CD4-positive, alpha-beta T cell treated with Interleukin-2 at 100 ng/mL for 4 hours (primary cell): ENCODE measurements at places on chromosomes 4 and X.

DNA sequence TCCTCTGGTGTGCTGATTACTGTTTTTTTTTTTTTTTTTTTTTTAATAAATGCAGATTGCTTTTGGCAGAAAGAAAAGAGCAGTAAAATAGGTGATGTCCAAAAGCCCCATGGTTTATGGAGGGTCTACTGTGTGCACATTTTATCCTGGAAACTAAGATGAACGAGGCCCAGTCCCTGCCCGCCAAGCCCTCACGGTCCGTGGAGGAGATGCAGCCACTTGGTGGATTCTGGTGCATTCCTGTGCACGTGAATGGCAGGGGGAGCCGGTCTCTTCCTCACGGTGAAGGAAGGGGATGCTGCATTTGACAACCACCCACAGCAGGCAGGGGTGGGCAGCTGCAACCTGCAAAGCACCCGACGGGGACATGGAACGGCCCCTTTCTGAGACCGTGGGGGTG is 100.2 kb upstream of the AFAP1 start:
- DNase-seq = no peak

DNA sequence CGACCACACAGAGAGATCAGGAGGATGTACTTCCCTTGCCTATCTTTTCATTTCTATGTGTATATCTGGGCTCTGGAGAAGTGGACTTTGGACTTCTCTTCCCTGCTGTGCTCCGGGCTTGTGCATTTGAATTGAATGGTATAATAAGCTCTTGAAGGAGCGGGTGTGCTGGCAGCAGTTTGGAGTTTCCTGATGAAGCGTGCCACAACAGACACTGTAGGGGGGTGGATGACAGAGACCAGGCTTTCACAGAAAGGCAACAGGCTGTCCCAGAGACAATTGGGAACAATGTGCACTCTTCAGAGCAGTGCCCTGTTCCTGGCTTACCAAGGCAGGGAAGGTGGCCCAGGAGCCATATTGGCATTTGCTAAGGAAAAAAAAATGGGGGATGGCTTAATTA is 170.1 kb downstream of the FRMPD4 start:
- DNase-seq = no peak

DNA sequence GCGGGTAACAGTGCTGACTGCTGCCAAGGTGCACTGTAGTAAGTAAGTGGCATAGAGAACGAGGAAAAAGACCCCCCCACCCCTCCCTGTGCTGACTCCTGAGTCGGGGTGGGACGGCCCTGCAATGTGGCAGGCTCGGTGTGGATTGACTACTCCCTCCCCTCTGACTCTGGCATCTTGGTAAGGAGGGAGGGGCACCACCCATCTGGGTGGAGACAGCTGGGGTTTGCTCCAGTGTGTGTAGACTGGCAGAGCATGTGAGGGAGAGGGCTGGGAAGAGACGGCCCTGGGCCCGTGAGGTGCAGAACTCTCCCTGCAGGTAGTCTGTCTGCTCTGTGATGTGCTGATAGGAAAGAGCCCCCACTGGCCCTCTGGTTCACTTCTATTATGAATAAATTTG is 31.0 kb downstream of the NSG1 start:
- DNase-seq = no peak

DNA sequence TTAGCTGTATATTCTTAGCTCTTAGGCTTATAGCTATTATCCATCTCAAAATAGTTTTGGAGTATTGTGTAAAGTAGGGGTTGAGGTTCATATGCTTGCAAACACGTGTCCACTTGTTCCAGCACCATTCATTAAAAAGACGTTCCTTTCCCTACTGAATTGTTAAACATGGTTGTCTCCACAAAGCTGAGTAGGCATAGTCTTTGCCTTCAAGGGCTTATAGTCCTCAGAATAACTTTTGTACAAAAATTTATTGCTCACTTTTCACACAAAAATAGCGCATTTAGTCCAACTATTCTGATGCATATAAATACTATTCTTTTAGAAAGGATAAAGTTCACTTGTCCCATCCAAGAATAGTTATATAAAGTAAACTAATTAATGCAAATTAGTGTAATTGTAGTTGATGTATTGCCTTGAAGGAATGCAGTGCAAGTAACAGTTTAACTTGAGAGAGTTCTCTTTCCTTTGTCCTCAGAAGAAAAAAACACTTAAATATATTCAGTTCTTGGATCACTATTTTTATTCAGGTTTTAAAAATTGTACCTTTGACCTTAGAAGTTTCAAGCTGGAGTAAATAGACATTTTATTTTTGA is 14.1 kb downstream of the LRIT3 start:
- no peak for DNase-seq

DNA sequence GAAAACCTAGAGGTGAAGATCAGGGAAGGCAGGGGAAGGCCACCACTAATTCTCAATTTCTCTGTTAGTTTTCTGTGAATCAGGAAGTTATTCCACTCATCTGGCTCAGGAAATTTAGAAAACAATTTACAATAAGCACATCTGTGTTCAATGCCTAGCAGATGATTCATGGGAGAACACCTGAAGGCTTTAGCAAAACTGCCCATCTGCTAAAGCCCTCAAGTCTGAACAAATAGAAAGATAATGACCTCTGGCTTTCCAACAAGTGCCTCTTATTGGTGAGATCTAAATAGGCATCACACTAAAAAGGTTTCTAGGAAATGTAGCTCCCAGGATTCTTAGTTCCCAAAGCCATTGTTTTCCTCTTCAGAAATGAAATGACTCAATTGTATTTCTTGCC is 122.1 kb upstream of the GNPDA2 start:
- no peak for DNase-seq

GRCh38 chr4:8847331-8847730 is 24.3 kb downstream of the HMX1 start:
- no peak for DNase-seq

DNA sequence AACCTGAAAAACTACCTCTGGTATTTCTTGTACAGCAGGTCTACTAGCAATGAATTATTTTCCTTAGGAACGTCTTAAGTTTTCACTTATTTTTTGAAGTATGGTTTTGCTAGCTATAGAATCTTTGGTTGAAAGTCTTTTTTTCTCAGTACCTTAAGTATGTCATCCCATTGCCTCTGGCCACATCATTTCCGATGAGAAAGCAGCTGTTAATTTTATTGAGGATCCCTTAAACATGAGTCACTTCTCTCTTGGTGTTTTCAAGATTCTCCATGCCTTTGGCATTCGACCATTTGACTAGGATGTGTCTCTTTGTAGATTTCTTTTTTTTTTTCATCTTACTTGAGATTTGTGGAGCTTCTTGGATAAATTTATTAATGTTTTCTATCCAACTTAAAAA is 803.8 kb upstream of the AMOT start:
- no peak for DNase-seq

- DNase-seq = no peak
Observed at GRCh38 chr4:16417198-16417597, 190.9 kb upstream of the TAPT1 start.

- no peak for DNase-seq
Observed at GRCh38 chr4:90715242-90715641, 588.0 kb downstream of the CCSER1 start.

- no peak for DNase-seq
Observed at GRCh38 chr4:123244137-123244536, 152.5 kb upstream of the SPRY1 start.

DNA sequence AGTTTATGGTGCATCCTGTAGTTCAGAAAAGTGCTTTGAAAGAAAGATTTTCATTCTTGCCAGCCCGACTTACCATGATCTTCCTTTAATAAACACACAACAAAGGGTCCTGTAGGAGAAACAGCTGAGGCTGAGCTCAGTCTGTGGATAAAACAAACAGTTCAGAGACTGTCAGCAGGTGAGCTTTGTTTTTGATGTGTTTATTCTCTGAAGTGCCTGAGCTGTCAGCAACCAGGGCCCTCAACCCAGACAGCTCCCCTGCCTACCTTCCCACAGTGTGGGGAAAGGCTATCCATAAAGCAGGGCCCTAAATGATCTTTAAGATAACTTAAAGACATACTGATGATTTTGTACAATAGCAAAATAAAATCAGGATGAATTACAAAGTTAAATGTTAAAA is 459.2 kb upstream of the GALNT7 start:
- DNase-seq = no peak

GRCh38 chr4:139506774-139507173 is 49.2 kb downstream of the SETD7 start:
- no peak for DNase-seq

DNA sequence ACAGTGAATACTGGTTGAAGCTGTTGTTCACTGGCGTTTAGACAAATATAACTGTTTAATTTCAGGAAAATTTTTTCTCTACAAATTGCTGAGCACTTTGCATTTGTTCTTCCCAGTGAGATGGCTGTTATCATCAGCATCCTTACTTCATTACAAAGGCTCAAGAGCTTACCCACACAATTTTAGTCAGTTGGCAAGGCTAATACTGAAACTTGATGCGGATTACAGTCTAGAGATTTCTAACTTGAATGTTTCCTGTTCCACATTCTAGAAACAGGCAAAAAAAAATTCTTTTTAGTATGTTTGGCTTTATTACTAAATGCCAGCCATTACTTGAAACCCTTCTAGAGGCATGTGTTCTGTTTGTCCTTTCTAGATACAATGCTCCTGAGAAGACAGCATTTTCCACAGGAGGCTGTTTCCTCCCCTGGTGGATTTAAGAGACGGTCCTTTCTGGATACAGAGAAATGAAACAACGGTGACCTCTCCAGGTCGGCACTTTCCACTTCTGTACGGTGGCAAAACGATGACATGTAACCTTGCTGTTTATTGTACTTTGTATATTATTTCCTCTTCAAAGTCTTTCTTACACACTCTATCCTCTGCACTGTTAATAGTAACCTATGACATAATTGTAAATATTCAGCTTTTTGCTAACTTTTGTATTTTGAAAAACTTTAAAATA is 80.9 kb downstream of the RFC1 start:
- DNase-seq = no peak
